ENCODE measurements at places on chromosomes 5 and 9. TPM values are rescaled to one million over a fixed set of nuclear protein-coding genes. Genes with fewer than 3 reads are reported as not detected.

DNA sequence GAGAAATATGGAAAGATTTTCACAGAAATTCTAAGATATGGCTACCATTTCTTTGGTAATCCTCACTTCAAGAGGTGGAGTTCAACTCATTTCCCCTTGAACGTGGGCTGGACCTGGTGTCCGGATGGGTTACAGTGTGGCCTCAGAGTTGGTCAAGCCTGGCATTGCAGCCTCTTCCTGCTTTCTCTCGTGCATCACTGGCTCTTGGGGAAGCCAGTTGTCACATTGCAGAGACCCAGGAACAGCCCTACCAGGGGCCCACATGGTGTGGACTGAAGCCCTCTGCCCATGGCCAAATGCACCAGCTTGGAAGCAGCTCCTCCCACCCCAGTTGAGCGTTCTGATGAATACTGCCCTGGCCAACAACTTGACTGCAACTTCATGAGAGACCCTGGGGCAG lies 47.7 kb upstream of the FCN1 start:
- H3K27ac ChIP-seq, result no peak overlapping the region
- no peaks in the 10 kb centered on the region for H3K4me1 ChIP-seq
- H3K4me3 ChIP-seq, result no peak overlapping the region
- H3K36me3 ChIP-seq, result no peaks in the 10 kb centered on the region

DNA sequence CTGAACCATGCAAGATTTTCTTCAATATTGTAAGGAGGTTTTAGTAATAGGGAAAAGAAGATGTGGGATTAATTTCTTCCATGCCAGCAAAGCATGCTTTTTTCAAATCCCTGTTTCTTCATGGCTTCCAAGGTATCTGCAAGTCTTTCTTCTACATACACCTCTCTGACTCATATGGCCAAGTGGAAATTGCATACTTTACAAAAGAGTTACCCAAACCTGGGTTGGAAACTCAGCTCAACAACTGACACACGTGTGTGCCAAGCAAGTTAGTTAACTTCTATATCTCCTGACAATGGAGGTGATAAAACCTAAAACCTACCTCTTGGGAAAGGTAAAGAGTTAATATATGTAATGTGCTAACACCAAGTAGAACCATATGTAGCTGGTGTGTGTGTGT lies 28.5 kb upstream of the MAMDC2 start:
- H3K27ac ChIP-seq, result no peak overlapping the region
- no peaks in the 10 kb centered on the region for H3K36me3 ChIP-seq
- DNase-seq, result no peak
- H3K27me3 ChIP-seq, result no peaks in the 10 kb centered on the region
- peaks cover 8% of the 10 kb centered on the region for H3K4me1 ChIP-seq

DNA sequence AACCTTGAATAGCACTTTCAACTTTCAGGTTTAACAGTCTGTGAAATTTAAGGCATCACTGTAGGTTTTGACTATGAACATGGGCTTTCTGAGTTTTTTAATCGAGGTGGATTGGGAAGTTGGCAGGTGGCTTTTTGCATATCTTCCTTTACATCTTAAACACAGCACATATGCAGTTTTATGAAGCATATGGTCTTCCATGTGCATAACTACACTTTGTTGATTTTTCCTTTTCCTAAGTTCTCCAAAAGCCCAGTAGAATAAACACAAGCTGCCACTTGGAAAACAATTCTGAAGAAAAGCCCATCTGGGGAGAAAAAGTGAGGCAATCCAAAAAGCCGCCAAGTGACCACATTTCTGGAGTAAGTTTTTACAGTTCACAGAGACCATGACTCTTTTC lies 236.5 kb upstream of the IL12B start:
- H3K36me3 ChIP-seq, result no peaks in the 10 kb centered on the region
- no peaks in the 10 kb centered on the region for H3K4me1 ChIP-seq
- H3K4me3 ChIP-seq, result no peak overlapping the region
- H3K27me3 ChIP-seq, result peaks cover 23% of the 10 kb centered on the region

- peaks cover 6% of the 10 kb centered on the region for H3K4me1 ChIP-seq
- no peak overlapping the region for H3K4me3 ChIP-seq
- H3K27ac ChIP-seq, result no peak overlapping the region
- no peaks in the 10 kb centered on the region for H3K27me3 ChIP-seq
- no peak for DNase-seq
Observed at GRCh38 chr5:126975796-126976195, 54.6 kb downstream of the MARCHF3 start.

The STPG3 gene
- not detected for total RNA-seq

The HEMGN gene
- not detected for total RNA-seq

The ARID3C gene
- total RNA-seq, result not detected
